GM12878 (cell line): ENCODE measurements at places on chromosomes 13 and 19.

- DNase-seq: no peak
Measured at GRCh38 chr13:112219740-112220139, 152.8 kb downstream of the SOX1 start.

- no peak for DNase-seq
Measured at GRCh38 chr13:106541826-106542225, 6.4 kb upstream of the EFNB2 start.

GRCh38 chr19:28316464-28316863 lies 896.5 kb downstream of the UQCRFS1 start:
- no peak for DNase-seq

DNA sequence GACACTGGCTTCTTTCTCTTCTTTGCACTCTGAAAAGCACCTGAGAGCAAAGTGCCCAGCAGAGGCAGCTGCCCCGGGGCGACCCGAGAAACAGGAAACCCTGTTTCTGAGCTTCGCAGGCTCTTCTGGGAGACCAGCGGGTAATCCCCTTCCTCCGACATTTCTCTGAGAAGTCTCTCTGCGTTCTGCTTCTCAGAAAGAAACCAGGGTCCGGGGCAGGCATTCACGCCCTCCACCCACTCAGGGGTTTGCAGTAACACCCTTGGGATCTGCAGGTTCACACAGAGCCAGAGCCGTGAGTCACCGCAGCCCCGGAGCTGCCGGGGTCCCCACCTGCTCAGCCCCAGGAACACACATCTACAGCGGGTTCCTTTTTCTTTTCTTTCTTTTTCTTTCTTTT lies 86.0 kb downstream of the GADD45B start:
- peak; percentile 92 for DNase-seq

- no peak for DNase-seq
Measured at GRCh38 chr19:35167251-35168119, 12.9 kb downstream of the FXYD5 start.

DNA sequence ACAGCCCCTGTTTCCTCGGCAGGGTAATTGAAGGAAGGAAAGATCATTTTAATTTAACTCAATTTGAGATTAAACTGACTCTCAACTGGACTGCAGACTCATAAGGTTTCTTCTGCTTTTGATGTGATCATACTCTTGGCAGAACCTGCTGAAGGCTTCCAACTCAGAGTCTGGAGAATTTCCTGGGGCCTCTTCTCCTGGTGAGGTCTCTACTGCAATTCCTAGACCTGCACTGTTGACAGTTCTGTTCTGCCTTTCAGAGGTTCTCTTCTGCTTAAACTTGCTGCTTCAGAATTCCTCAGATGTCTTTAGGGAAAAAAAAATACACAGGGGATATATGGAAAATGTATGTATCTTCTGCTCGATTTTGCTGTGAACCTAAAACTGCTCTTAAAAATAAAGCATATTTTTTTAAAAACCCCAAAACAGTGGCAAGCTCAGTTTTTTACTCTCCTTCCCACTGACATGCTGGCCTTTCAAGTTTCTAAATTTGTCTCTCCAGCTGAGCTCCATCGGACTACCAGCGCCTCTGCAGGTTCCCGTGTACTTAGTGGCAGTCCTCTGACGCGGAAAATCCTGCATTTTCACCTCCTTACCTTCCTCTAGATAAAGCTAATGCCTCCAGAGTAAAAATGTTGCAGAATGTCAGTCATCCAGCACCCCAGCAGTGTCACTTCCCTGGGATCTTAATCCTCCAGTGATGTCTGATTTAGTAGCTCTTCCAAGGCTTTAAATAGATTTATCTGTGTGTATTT lies 733.5 kb upstream of the SGCG start:
- DNase-seq: no peak

GRCh38 chr19:38107129-38107528 lies 116.9 kb downstream of the DPF1 start:
- DNase-seq: no peak

DNA sequence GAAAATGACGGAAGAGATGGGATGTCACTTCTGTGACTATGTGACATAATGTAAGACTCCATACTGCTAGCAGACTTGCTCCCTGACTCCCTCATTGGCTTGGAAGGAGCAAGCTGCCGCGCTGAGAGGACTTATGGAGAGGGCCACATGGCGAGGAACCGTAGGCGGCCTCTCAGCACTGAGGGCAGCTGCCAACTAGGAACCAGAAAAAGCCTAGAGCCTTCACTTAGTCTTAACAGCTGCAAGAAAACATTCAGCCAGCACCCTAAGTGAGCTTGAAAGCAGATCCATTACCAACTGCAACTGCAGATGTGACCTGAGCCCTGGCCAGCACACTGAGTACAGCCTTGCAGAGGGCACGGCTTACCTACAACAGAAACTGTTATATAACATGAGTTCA lies 33.9 kb downstream of the USP12 start:
- no peak for DNase-seq

GRCh38 chr13:102974317-102975087 lies 91.7 kb downstream of the SLC10A2 start:
- DNase-seq: no peak

GRCh38 chr13:32115066-32115465 lies 83.5 kb downstream of the FRY start:
- DNase-seq: no peak

DNA sequence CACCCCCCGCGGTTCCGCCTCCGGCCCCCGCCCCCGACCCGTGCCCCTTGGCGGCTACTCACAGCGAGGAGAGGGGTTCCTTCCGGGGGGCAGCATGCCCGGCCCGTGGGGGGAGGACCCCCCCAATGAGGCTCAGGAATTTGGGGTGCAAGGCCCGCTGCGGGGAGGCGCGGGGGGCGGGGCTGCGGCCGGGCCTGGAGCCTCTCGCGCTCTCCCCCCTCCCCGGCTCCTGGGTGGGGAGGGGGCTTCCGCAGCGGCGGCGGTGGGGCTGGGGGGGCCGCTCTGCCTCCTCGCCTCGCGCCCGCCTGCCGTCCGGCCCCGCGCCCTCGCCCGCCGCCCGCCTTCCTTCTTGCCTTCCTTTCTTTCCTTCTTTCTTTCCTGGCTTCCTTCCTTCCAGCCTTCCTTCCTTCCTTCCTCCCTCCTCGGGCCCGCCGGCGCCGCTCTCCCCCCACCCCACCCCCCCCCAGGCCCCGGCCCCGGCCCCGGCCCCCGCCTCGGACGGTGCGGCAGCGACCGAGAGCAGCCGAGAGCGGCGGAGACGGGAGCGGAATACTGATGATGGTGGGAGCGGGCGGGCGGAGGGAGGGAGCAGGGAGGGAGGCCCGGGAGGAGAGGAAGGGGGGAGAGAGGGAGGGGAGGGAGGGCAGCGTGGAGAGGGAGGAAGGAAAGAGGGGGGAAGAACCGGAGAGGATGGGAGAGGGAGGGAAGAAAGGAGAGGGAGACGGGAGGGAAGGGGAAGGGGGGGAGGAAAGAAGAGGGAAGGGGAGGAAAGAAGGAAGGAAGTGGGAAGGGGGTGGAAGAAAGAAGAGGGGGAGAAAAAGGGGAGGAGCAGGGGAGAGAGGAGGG lies at the start of gene LRRC4B:
Gene LRRC4B (minus strand): TSS at position 554 of the 846 bp plus-strand sequence. CDS start 19,597 bp downstream, outside the sequence.
- no peak for DNase-seq

- no peak for DNase-seq
Measured at GRCh38 chr13:78779608-78780007, 120.7 kb upstream of the OBI1 start.

- no peak for DNase-seq
Measured at GRCh38 chr19:4641132-4641531, 1.8 kb downstream of the TNFAIP8L1 start.

DNA sequence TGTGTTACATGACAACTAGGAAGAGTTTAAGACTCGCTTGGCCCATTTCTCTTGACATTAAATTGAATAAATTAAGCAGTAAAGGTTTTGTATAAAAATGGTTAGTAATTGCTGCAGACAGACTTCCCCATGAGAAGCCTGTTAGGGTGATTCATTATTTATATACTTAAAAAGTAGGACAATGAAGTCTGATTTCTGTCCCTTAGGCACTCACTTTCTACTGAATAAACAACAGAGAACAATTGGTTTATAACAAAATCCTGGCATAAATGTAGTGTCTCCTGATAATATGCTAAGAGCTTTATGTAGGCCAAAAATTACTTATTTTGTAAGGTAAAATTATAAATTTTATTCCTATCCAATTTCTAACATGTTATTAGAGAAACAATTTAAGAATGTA lies 2138.5 kb upstream of the PCDH20 start:
- DNase-seq: no peak

- no peak for DNase-seq
Measured at GRCh38 chr19:40294560-40294959, 9.4 kb upstream of the AKT2 start.

DNA sequence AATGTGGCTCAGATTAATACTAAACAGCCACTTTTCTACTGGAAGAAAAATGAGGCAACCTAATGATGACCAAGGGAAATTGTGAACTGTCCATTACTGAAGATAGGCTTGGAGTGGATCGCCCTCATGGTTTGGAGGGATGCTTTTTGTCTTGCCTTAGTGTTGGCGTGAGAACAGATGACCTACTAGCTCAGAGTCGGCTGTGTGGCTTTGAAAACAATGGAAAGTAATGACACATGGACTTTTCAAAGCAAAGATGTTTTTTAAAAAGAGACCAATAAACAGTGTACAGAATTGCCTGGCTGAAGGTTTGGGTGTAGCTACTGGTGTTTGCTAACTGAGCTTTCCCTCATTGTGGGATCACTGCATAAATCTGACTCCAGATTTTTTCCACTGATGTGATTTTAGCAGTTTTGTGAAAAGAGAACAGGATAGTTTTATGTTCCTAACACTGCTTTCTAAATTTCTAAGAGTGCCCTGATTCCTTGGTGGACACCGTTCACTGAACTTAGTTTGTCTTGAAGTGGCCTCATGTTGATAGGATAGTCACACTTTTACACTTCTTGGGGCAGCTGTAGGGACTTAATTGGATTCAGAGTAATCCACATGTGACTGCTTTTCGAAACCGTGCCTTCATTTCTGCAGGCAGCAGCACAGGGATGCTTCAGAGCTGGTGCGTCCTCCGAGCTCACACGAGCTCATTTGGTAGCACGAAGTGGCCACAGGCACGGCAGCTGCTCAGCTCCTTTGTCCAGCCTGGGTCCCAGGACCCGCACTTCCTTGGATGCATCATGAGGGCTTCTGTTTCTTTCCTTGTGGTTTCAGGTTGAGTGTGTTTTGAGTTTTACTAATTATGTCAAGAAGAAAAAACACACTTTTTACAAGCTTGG lies 4.3 kb downstream of the CEBPG start:
- DNase-seq: no peak

GRCh38 chr13:50299546-50300249 lies 284.5 kb downstream of the KCNRG start:
- no peak for DNase-seq

GRCh38 chr13:29540799-29541198 lies 54.7 kb downstream of the SLC7A1 start:
- no peak for DNase-seq

- DNase-seq: no peak
Measured at GRCh38 chr13:26310470-26310869, 56.5 kb downstream of the CDK8 start.

GRCh38 chr19:41511628-41512027 lies 64.3 kb upstream of the CEACAM21 start:
- DNase-seq: no peak

DNA sequence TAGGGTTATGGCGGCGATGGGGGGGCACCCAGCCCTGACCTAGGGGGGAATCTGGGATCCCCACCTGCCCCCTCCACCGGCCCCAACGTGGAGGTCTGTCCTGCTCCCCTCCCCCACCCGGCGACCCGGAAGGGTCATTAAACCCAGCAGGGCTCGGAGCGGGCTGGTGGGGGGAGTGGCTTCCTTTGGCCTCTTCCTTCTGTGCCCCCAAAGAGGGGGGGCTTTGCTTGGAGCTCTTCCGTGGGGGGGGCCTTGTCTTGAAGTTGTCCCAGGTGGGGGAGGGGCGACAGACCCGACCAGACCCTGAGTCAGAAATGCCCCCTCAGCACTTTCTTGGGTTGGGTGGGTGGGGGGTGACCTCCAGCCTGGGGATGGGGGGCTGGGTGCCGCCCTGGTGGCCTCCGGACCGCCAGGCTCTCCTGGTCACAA lies 1.5 kb downstream of the ARID3A start:
- DNase-seq: no peak

DNA sequence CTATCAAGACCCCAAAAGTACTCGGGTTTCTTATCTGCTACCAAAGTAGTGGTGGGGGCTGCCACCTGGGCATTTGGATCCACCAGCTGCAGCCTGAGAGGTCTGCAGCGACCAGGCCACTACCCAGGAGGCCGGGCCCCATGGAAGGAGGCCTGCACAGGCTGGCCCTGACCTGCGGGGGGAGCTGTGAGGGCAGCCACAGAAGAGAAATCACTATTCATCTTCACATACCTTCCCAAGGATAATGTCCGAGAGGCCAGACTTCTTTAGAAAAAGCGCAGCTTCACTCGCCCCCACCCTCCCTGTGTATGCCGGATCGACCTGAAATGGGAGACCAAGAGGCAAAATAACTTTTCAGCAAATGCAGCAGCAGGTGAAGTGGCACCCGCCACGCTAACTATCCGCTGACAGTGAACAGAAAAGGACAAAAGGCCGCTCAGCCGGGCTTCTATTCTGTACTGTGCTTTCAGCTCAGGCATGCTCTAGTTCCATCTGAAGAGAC lies 30.1 kb downstream of the EPS15L1 start:
- DNase-seq: no peak

GRCh38 chr13:29022410-29022809 lies 202.3 kb downstream of the MTUS2 start:
- DNase-seq: no peak

- DNase-seq: no peak
Measured at GRCh38 chr19:29666578-29667386, 1.5 kb downstream of the PLEKHF1 start.

DNA sequence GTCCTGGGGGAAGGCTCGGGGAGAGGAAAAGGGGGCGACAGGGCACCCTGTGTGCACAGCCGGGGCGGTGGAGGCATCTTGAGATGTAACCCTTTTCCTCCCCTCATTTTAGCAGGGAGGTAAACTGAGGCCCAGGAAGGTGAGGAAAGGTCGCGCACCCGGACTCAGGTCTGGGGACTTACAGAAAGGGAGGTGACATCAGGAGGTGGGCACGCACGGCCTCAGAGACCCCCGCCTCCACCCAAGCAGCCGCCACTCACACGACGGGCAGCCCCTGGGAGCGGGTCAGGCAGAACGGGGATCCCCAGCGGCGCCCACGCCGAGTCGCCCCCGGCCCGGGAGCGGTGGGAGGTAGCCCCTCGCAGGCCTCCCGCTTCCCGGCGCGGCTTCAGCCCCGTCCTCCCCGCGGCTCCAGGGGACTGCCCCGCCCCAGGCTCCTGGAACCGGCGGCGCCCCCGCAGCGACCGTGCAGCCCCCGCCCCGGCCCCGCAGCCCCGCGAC lies 477 bp downstream of the PIP5K1C start:
- DNase-seq: no peak

DNA sequence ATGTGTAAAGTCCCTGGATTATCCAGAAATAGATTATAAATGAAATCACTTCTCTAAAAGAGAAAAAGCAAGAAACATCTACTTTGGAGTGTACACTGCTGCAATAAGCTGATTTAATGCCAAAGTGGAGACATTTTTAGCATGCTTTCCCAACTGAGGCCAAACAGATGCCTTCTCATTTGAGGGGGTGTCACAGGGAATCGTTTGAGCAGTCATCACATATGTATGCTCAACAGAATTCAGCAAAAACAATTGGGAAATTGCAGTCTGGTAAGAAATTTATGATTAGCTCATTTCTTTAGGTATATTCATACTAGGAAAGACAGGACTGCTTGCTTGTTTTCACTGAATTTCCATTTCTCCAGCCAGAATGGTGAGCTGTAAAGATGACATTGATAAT lies 27.3 kb upstream of the TPP2 start:
- DNase-seq: no peak

GRCh38 chr13:71602344-71602743 lies 264.7 kb downstream of the DACH1 start:
- no peak for DNase-seq
